ENCODE measurements at places on chromosomes 3 and 15. TPM values are rescaled to one million over a fixed set of nuclear protein-coding genes. Genes with fewer than 3 reads are reported as not detected.

DNA sequence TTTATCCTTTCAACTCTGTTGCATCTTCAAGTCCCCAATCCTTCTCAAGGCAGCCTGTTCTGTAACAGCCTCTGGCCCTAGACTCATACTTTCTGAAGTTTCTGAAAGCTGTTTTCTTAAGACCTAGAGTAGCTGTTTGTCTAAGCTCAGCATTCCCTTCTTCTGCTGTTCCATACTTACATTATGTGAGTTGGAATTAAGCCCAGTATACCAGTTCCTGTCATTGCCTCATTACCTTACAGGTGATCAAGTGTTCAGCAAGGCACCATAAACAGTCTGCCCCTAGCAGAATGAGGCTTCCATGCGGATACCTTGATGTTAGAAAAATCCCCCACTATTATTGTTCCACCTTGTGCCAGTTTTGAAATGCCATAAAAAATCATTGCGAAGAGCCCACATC is 180.6 kb downstream of the PLCL2 start:
- no peak for DNase-seq

DNA sequence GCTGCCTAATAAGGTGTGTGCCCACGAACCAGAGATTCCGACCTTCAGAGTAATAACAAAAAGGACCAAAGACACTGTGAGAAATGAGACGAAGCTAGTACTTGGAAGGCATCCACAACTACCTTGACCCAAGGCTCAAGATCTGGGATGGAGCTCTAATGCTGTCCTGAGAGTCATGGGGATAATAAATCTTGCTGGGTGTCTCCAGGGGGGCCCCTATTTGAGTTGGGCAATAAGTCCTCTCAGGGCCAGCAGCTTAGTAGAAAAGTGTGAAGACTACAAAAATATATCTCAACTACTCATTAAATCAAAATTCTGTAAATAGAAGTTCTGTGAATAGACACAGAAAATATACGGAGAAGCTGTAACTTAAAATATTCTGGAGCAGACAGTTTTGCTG is 2.9 kb upstream of the NDN start:
- DNase-seq = no peak

GRCh38 chr15:68197661-68198437 is 7.3 kb downstream of the CALML4 start:
- DNase-seq = peak; percentile 70

DNA sequence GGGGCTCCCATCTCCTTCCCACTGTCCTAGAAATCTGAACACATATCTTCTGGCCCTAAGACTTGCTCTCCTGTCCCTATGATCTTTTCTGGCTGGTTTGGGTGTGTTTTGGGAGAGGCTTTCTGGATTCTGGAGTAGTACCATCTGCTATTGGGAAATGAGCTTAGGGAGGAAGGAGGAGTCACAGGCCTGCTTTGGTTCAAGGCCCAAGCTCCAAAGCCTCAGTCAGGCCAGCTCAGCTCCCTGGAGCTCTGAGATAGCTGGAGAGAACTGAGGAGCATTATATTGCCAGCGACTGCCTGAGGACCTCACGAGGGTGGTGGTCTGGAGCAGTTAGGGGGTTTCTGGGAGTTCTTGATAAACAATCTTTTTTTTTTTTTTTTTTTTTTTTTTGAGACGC is 18.7 kb downstream of the RASGRF1 start:
- DNase-seq = no peak

GRCh38 chr3:7371693-7372572 is 511.0 kb downstream of the GRM7 start:
- no peak for DNase-seq

- DNase-seq = no peak
These were observed 2.3 kb upstream of the COL7A1 start for GRCh38 chr3:48597408-48597800.

GRCh38 chr3:28301688-28302087 is 46.8 kb upstream of the ZCWPW2 start:
- no peak for DNase-seq

The CHRD gene
- total RNA-seq = 12.3 TPM

The SLC12A1 gene
- total RNA-seq = not detected

Data from esophagus muscularis mucosa (tissue), 4 donors.